Upper lobe of right lung (tissue), 1 donor: ENCODE measurements at places on chromosomes 3 and 15.
A peak's percentile ranks its signal among the peaks of the same experiment; 100 is the strongest.

GRCh38 chr3:171636666-171637065 lies 173.6 kb downstream of the PLD1 start:
- no peak for DNase-seq

GRCh38 chr15:42144841-42145375 lies 11.5 kb downstream of the PLA2G4F start:
- DNase-seq, result peak; percentile 32

DNA sequence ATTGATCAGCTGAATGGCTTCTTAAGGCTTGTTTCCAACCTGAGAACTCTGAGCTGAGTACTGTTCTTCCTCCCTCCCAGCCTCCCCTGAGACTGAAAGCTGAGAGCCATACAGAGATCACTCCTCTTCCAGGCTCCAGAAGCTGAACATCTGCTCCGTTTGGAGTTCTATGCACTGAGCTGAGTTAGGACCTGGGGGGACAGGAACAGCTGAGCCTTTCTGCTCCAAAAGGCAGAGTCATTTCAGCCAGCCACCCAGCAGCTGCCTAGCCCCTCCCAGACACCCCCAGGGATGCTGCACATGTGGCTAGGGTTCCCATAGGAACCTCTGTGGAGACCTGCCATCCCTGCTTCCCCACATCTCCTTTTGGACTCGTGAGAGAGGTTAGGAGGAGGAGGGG lies 64.2 kb upstream of the GLCE start:
- DNase-seq, result no peak

DNA sequence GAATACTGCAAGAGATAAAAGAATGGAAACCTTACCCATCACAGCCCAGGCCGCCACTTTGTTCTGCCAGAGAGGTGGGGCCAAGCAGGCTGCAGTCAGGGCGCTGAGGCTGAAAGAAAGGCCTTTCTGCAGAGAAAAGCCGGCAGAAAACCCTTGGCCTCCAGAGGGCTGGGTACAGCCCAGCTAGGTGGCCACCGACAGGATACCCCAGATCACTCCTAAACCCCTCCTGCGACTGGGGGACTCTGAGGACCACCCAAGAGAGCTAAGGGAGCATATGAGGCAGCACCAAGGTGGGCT lies 69.3 kb downstream of the SMAD6 start:
- DNase-seq, result no peak

DNA sequence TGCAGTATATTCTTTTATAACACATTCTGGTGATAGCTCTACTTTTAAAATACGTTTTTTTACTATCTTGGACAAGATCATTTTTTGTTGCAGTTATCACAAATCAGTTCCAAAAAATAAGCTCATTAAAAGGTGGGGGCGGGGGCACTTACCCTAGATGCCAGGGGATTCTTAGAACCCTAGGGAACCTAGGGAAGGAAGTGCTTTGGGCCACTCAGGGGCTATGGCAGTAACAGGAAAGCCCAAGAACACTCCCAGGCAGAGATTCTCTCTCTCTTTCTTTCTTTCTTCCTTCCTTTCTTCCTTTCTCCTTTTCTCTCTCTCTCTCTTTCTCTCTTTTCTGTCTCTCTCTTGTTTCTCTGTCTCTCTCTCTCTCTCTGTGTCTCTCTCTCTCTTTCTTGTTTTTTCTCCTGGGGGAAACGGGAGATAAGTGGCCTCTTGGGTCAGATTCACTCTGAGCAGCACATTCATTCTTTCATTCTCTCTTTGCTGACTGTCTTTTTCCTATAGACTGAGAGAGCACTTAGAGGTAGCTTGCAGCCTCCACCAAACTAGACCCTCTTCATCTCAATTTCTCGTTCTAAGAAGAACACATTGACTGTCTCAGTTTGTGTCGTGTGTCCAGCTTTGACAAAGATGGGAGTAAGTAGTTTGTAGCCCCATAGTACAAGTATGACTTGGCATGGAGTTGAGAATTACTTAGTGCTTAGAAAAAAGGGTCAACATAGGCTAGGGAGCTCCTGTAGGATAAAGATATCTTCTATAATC lies 16.6 kb downstream of the SCAANT1 start:
- DNase-seq, result no peak
